ENCODE measurements at places on chromosomes 7 and 10. TPM values are rescaled to one million over a fixed set of nuclear protein-coding genes. Genes with fewer than 3 reads are reported as not detected.

The VGF gene
- total RNA-seq = 12.8 TPM

The DCLRE1A gene
- 9.2 TPM for total RNA-seq

The OR6B1 gene
- not detected for total RNA-seq

The PPP1R17 gene
- not detected for total RNA-seq

The GPR15LG gene
- not detected for total RNA-seq

The PTF1A gene
- total RNA-seq = not detected

GRCh38 chr7:135337977-135338550 is 104.4 kb downstream of the STRA8 start:
- no peaks in the 10 kb centered on the region for H3K36me3 ChIP-seq
- H3K27me3 ChIP-seq = no peaks in the 10 kb centered on the region
- DNase-seq = no peak
- peaks cover 10% of the 10 kb centered on the region for H3K4me1 ChIP-seq
- no peak overlapping the region for H3K27ac ChIP-seq
- H3K4me3 ChIP-seq = no peak overlapping the region

GRCh38 chr7:155311826-155312537 is 14.3 kb downstream of the INSIG1 start:
- no peak overlapping the region for H3K4me3 ChIP-seq
- H3K4me1 ChIP-seq = peaks cover 5% of the 10 kb centered on the region
- no peak overlapping the region for H3K27ac ChIP-seq
- no peaks in the 10 kb centered on the region for H3K27me3 ChIP-seq
- DNase-seq = no peak

GRCh38 chr7:70797109-70797514 is 334.8 kb upstream of the GALNT17 start:
- H3K27me3 ChIP-seq = no peaks in the 10 kb centered on the region
- H3K36me3 ChIP-seq = no peaks in the 10 kb centered on the region
- no peak overlapping the region for H3K27ac ChIP-seq
- no peaks in the 10 kb centered on the region for H3K4me1 ChIP-seq
- DNase-seq = no peak

DNA sequence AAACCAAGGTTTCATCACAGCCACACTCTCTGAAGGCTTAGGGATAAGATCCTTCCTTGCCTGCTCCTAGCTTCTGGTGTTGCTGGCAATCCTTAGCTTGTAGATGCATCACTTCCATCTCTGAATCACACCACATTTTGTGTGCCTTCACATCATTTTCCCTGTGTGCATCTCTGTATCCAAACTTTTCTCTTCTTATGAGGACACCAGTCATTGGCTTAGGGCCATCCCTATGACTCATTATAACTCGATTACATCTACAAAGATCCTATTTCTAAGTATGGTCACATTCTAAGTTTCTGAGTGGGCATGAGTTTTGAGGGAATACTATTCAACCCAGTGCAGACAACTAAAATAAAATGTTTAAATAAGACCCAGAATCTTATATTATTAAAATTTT is 121.7 kb downstream of the C7orf25 start:
- DNase-seq = peak; percentile 66
- H3K4me1 ChIP-seq = peaks cover 6% of the 10 kb centered on the region
- H3K27me3 ChIP-seq = no peaks in the 10 kb centered on the region
- H3K4me3 ChIP-seq = no peak overlapping the region
- H3K36me3 ChIP-seq = no peaks in the 10 kb centered on the region

- no peak overlapping the region for H3K27ac ChIP-seq
- H3K4me3 ChIP-seq = no peak overlapping the region
- H3K4me1 ChIP-seq = no peaks in the 10 kb centered on the region
Measured at GRCh38 chr7:110645060-110645459, 445.9 kb upstream of the LRRN3 start.

DNA sequence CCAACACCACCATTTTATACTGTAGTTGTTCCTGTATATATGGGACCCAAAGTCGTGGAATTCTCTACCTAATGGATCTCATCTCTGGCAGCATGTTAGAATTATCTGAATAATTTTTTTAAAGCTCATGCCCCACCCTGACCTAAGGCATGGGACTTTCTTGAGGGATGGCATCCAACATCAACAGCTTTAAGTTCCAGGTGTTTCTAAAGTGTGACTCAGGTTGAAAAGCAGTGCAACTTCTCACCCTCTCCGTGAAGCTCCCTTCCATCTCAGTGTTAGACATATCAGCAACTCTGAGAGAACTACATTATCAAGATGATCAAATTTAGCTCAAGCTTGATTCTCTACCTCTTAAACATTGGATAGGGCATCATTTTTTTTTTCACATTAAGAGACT is 18.1 kb upstream of the RAB18 start:
- no peaks in the 10 kb centered on the region for H3K36me3 ChIP-seq
- H3K4me3 ChIP-seq = no peak overlapping the region
- H3K4me1 ChIP-seq = peaks cover 34% of the 10 kb centered on the region

DNA sequence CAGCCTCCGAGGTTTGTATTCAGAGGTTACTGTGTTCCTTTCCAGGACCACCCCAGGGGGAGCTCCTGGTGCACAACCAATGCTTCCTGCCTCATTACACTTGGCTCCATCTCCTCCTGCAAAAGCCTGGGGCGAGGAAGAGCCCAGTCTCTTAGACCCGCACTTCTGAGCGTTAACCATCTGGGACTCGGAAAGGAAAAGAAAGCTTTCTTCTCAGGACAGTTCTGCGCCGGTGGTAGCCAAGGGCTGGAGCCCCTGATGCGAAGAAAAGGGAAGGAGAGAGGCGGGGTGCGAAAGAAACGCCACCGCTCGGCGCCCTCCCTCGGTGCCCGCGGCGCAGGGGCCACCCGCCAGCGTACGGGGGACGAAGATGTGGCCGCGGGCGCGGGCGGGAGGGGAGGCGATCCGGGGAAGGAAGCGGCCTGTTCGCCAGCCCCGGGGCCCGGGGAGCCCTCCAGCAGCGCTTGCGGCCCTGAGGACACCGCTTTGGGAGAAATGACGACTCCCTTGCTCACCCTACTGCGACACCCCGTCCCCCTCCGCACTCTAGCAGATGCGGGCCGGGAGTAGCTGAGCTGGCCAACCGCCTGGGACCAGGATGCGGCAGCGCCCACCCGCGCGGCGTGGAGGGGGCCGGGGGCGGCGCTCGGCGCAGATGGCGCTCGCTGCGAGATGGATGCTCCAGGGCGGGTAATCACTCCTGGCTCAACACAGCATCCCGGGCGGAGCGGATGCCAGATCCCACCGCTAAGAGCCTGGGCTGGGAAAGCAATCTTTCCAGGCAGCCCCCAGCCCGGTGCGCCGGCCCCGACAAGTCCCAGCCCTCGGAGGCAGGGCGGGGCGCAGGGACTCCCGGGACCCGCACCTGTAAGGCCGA is 1.3 kb downstream of the NRCAM start:
- DNase-seq = no peak
- no peaks in the 10 kb centered on the region for H3K4me1 ChIP-seq
- no peaks in the 10 kb centered on the region for H3K36me3 ChIP-seq
- no peak overlapping the region for H3K27ac ChIP-seq
- peak overlapping the region; percentile 65 for H3K4me3 ChIP-seq

DNA sequence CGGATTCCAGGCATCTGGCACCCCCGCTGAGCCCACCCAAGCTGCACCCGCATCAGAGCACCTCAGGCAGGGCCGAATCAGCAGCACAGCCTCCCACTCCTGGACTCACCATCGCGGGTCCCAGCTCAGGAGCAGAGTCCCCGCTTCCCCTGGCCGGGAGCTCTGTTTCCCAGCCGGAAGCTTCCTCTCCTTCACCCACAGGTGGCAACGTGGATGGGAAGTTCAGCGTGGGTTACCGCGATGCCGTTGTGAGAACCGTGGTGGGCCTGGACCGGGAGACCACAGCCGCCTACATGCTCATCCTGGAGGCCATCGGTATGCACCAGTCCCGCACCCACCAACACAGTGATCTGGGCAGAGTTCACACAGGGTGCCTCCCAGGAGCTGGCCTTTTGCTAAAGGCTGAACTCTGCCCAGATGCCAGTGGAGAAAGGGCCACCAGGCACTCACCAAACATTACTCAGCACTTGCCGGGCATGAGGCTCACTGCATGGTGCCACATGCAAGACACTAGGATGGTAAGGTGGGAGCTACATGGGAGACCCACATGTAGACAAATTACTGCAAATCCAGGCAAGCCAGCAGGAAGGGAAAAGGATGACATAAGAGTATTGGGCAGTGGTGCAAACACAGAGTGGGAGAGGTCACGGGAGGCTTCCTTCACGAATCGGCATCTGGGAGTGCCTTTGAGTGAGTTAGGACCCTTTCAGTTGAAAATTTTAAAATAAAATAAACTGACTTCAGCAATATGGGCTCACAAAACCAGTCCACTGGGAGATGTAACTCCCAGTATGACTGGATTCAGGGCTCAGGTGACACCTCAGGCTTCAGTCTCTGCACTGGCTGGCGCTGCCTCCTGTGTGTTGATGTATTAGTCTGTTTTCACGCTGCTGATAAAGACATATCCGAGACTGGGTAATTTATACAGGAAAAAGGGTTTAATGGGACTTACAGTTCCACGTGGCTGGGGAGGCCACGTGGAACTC is 10.4 kb downstream of the C10orf105 start:
- no peak overlapping the region for H3K27ac ChIP-seq
- no peaks in the 10 kb centered on the region for H3K27me3 ChIP-seq
- no peak for DNase-seq
- H3K4me3 ChIP-seq = no peak overlapping the region
- H3K36me3 ChIP-seq = no peaks in the 10 kb centered on the region

- no peak for DNase-seq
- no peaks in the 10 kb centered on the region for H3K4me1 ChIP-seq
- no peak overlapping the region for H3K27ac ChIP-seq
- H3K4me3 ChIP-seq = no peak overlapping the region
- no peaks in the 10 kb centered on the region for H3K36me3 ChIP-seq
Measured at GRCh38 chr7:47887016-47887640, 61.1 kb downstream of the PKD1L1 start.

DNA sequence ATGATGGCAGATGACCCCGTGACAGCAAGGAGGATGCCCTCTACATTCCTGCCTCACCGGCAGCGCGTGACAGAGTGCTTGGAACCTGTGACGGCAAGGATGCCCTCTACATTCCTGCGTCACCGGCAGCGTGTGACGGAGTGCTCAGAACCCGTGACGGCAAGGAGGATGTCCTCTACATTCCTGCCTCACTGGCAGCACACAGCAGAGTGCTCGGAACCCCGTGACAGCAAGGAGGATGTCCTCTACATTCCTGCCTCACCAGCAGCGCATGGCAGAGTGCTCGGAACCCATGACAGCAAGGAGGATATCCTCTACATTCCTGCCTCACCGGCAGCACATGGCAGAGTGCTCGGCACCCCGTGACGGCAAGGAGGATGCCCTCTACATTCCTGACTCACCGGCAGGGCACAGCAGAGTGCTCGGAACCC is 231.0 kb downstream of the DIP2C start:
- peaks cover 15% of the 10 kb centered on the region for H3K4me1 ChIP-seq
- H3K4me3 ChIP-seq = no peak overlapping the region
- H3K36me3 ChIP-seq = no peaks in the 10 kb centered on the region
- DNase-seq = no peak

GRCh38 chr10:43230909-43231522 is 35.8 kb downstream of the RASGEF1A start:
- H3K4me1 ChIP-seq = no peaks in the 10 kb centered on the region
- no peak for DNase-seq
- no peaks in the 10 kb centered on the region for H3K36me3 ChIP-seq
- no peak overlapping the region for H3K4me3 ChIP-seq
- no peaks in the 10 kb centered on the region for H3K27me3 ChIP-seq
- no peak overlapping the region for H3K27ac ChIP-seq

- no peak for DNase-seq
- peaks cover 39% of the 10 kb centered on the region for H3K36me3 ChIP-seq
- peak overlapping the region; percentile 95 for H3K27ac ChIP-seq
- H3K4me3 ChIP-seq = no peak overlapping the region
Measured at GRCh38 chr7:47292832-47293309, 289.0 kb downstream of the TNS3 start.

GRCh38 chr7:51351661-51352060 is 35.1 kb upstream of the COBL start:
- no peaks in the 10 kb centered on the region for H3K27me3 ChIP-seq
- H3K27ac ChIP-seq = no peak overlapping the region
- H3K4me3 ChIP-seq = no peak overlapping the region
- H3K36me3 ChIP-seq = no peaks in the 10 kb centered on the region
- peaks cover 9% of the 10 kb centered on the region for H3K4me1 ChIP-seq

- no peak overlapping the region for H3K27ac ChIP-seq
- H3K27me3 ChIP-seq = no peaks in the 10 kb centered on the region
- DNase-seq = no peak
- no peaks in the 10 kb centered on the region for H3K4me1 ChIP-seq
- no peak overlapping the region for H3K4me3 ChIP-seq
- H3K36me3 ChIP-seq = no peaks in the 10 kb centered on the region
Measured at GRCh38 chr10:85901599-85901998, 465.0 kb downstream of the GRID1 start.

DNA sequence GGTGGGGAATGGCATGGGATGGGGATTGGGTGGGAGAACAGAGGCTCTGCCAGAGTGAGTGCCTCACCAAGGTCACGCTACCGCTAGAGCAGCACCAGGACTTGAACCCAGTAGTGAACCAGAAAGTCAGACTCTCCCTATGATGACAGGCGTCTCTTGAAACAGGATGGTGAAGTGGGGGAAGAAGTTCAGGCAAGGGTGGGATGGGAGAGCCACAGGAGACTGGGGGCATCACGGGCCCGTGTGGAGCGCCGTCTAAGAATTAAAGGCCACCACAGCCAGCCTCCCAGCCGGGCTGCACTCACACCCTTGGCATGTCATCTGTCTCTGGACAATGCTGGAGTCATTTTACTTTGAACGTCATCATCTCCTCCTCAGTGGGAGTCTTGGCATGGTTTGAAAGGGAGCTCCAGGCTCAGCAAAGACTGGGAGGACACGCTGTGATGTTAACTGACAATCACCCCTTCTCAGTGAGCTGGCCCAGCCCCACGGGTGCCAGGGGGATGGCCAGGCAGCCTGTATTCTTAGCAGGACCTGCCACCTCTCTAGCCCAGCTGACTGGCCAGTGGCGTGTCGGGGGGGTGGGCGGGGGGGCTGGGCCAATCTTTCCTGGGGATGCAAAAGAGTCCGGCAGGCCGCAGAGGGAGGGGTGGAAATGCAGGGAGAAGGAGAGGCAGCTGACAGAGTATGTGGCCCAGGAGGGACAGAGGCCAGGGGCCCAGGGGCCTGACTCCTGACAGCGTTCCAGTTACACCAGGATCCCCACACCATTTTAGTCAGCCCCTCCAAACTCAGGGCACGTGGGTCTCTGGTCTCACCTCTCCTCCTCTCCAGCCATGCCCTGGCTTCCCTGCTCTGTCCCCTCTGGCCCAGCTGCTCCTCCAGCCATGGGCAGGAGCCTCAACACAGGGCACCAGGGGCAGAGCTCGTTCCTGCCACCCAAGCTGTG is 96.2 kb downstream of the VOPP1 start:
- no peak for DNase-seq
- H3K36me3 ChIP-seq = peaks cover 28% of the 10 kb centered on the region
- H3K27ac ChIP-seq = no peak overlapping the region
- no peaks in the 10 kb centered on the region for H3K27me3 ChIP-seq
- peaks cover 10% of the 10 kb centered on the region for H3K4me1 ChIP-seq

GRCh38 chr10:92747600-92747999 is 57.8 kb downstream of the HHEX start:
- peaks cover 17% of the 10 kb centered on the region for H3K27me3 ChIP-seq
- DNase-seq = no peak
- H3K4me3 ChIP-seq = no peak overlapping the region
- peaks cover 12% of the 10 kb centered on the region for H3K4me1 ChIP-seq
- no peak overlapping the region for H3K27ac ChIP-seq

All from MCF 10A (cell line).